Activated T-cell treated with anti-CD3 and anti-CD28 coated beads, Interleukin-2, amount 50 U/mL, for 4 hours (primary cell): ENCODE measurements at places on chromosomes 13 and 19.

- DNase-seq, result peak; percentile 59
These were observed 730 bp downstream of the NRTN start for GRCh38 chr19:5805462-5806132.

DNA sequence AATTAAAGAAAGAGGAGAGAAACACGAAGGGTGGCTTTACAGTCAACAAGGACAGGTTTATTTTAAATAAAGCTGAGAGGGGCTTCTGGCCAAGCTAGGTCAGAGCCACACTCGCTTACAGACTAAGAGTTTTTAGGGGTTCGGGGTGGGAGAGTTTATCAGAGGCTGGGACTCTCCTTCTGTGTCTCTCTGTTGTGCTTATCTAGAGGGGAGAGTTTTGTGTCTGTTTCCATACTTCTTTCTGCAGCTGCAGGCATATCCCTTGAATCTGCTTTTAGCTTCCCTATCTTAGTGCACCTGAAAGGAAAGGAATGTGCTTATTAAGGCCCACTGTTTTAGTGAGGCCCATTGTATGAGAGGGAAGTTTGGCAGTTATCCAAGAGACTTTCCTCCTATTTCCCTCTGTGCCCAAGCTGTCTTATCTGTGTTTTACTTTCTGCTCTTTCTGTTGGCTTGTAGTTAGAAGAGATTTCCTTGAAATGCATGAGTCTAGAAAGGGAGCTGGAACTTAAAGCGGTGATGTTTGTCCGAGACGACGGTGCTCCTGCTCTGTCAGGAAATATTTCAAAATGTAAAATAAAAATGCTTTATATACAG, 275.3 kb downstream of the KCTD12 start:
- no peak for DNase-seq

GRCh38 chr13:51453207-51453958, 547 bp upstream of the INTS6 start:
- DNase-seq, result peak; percentile 76

- no peak for DNase-seq
These were observed 21.6 kb downstream of the CATSPERD start for GRCh38 chr19:5742051-5742450.

DNA sequence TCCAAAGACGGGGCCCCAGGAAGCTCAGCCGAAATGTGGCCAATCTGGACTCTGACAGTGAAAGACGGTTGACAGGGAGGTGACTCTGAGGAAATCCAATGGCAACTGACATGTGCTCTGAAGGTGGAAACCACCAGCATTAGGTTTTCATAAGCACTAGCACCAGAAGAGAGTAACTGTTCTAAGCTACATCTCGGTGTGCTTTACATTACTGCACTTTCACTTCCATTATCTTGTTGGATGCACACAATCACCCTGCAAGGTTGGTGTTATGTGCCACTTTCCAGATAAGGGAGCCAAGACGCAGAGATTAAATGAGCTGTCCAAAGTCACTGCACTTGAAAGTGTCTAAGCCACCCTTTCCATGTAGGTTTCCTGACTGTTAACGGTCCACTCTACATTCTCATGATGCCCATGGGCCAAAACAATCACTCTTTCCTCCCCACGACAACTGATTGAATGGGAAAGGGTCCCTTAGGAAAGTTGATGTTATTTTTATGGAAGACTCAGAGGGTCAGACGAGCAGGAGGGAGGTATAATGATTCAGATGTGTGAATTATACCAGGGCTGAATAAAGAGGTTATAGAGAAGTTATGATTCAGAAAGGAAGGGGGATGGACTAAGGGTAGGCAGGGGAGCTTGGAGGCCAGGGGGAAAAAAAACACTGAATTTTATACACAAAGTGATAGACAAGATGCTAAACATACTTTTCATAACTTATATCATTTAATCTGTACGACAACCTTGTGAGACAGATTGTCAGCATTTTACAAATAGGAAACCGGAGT, 52.8 kb downstream of the RUBCNL start:
- no peak for DNase-seq

GRCh38 chr13:75579529-75579928, 29.9 kb downstream of the UCHL3 start:
- DNase-seq, result no peak

- DNase-seq, result no peak
These were observed 913.5 kb upstream of the ATXN8OS start for GRCh38 chr13:69194130-69194529.

- no peak for DNase-seq
These were observed 131.0 kb downstream of the KLF5 start for GRCh38 chr13:73189776-73190175.

GRCh38 chr13:25840931-25841330, 210.9 kb downstream of the SHISA2 start:
- no peak for DNase-seq

DNA sequence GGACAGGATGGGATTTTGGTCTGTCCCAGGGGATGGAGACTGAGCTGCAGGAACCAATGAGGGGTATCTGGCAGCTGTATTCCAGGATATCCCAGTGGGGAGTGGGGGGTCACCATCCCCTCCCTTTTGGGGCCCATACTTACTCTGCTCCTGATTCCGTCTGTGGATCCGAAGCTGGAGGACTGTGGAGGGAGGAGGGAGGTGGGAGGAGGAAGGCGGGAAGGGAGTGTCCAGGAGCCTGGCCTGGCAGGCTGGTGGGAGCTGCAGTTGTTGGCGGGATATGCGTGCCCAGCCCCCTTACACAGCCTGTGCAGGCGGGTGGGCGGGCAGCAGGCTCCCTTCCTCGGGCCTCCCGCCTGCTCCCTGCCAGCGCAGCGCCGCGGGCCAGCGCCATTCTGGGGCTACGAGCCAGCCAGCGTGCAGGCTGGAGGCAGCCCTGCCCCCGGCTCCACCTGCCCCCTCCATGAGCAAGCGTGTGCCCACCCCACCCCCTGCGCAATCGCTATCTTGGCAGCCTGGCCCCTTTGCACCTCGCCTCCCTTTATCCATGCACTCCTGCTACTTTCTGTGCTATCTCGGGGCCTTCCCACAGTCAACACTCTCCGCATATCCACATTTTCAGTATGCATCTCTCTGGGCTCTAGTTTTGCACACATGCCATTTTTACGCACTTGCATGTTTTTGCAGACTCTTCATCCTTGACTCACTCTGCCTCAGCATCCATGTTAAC, 2.8 kb downstream of the MAMSTR start:
- no peak for DNase-seq

- DNase-seq, result no peak
These were observed 346.4 kb downstream of the FGF9 start for GRCh38 chr13:22017226-22017625.

- no peak for DNase-seq
These were observed 2.9 kb downstream of the FCER2 start for GRCh38 chr19:7699003-7699402.

- no peak for DNase-seq
These were observed 915.9 kb downstream of the UQCRFS1 start for GRCh38 chr19:28297036-28297435.

- DNase-seq, result no peak
These were observed 72.4 kb upstream of the RGCC start for GRCh38 chr13:41384749-41385503.

DNA sequence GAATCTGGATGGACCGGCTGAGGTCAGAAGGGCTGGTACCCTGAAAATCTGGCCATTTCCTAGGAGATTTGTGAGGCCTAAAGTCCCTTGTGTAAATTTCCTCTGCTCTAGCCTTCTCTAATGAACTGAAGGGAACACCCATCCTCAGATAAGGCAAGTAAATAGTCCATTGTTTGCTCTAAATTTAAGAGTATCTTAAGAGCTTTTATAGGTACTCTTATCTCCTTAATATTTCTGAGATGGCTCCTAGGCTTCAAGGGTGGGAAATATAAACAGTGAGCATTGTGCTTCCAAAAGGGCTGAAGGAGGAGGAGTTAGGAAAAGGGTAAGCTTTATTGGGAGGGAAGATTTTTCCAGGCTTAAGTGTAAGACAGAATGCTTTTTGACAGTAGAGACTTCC, 148.7 kb upstream of the EDNRB start:
- no peak for DNase-seq

DNA sequence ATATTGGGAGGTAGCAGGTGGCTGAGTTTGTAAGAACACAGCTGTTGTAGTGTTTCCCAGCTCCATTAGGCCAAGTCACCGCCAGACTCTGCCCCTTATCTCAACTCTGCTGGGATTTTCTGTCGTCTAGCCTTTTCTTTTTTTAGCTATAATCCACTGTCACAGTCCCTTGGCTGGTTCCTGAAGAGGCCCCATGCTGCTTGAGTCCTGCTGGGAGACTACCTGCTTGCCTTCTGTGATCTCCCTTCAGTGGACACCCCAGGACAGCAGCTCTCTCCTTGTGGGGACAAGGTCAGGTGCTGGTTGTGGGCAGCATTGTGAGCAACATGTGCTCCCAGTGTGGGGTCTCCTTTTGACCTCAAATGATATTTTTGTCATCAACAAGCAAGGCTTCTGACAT, 195.0 kb upstream of the ATXN8OS start:
- DNase-seq, result no peak

DNA sequence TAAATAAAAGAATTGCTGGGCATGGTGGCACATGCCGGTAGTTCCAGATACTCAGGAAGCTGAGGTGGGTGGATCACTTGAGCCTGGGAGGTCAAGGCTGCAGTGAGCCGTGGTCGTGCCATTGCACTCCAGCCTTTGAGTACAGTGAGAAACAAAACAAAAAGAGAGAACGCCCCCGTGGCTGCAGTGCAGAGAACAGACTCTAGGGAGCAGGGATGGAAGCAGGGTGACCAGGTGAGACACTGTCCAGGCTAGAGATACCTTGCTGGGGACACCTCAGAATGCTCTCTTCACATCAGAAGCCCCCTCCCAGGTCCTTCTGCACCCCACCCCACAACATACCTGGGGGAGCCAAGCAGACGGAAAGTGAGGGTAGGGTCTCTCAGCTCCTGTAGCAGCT, 24.8 kb downstream of the MAP4K1 start:
- DNase-seq, result no peak

- DNase-seq, result no peak
These were observed 799.0 kb downstream of the DACH1 start for GRCh38 chr13:71068041-71068440.

- DNase-seq, result no peak
These were observed 84.3 kb downstream of the RNASEH2B start for GRCh38 chr13:50993934-50994333.

- no peak for DNase-seq
These were observed 3.2 kb upstream of the ISYNA1 start for GRCh38 chr19:18440936-18441803.
